ENCODE measurements at places on chromosomes 13 and 19. TPM values are rescaled to one million over a fixed set of nuclear protein-coding genes. Genes with fewer than 3 reads are reported as not detected.

COX7A1 gene
- 227 TPM for polyA plus RNA-seq

ZNF345 gene
- 7.8 TPM for polyA plus RNA-seq

ZNF560 gene
- polyA plus RNA-seq = 0.71 TPM

TTC9B gene
- polyA plus RNA-seq = 0.23 TPM

PSPN gene
- polyA plus RNA-seq = 1.2 TPM

LTBP4 gene
- polyA plus RNA-seq = 188 TPM

DACT3 gene
- 22.7 TPM for polyA plus RNA-seq

DIAPH3 gene
- 8.2 TPM for polyA plus RNA-seq

USHBP1 gene
- 6.0 TPM for polyA plus RNA-seq

ZNF835 gene
- 4.6 TPM for polyA plus RNA-seq

IGSF23 gene
- not detected for polyA plus RNA-seq

PGLYRP1 gene
- polyA plus RNA-seq = not detected

LRRC8E gene
- polyA plus RNA-seq = 0.20 TPM

TBCB gene
- 94.6 TPM for polyA plus RNA-seq

AKT2 gene
- polyA plus RNA-seq = 139 TPM

CD209 gene
- 4.2 TPM for polyA plus RNA-seq

ACP5 gene
- polyA plus RNA-seq = 1.0 TPM

GPC6 gene
- 8.0 TPM for polyA plus RNA-seq

CD22 gene
- polyA plus RNA-seq = 7.4 TPM

ZNF550 gene
- 9.9 TPM for polyA plus RNA-seq

VSTM2B gene
- polyA plus RNA-seq = 0.32 TPM

SPC24 gene
- 15.1 TPM for polyA plus RNA-seq

WDR87 gene
- polyA plus RNA-seq = 0.08 TPM

FDX2 gene
- 11.1 TPM for polyA plus RNA-seq
